ENCODE measurements at places on chromosomes 7 and 10.

GRCh38 chr7:17822547-17823173 is 117.6 kb downstream of the SNX13 start:
- no peak overlapping the region for H3K27ac ChIP-seq
- no peak for DNase-seq
- H3K27me3 ChIP-seq = no peaks in the 10 kb centered on the region
- no peak overlapping the region for H3K4me3 ChIP-seq
- H3K36me3 ChIP-seq = no peaks in the 10 kb centered on the region

- DNase-seq = no peak
- H3K36me3 ChIP-seq = no peaks in the 10 kb centered on the region
- peaks cover 3% of the 10 kb centered on the region for H3K27me3 ChIP-seq
- no peak overlapping the region for H3K4me3 ChIP-seq
- peaks cover 3% of the 10 kb centered on the region for H3K4me1 ChIP-seq
These were observed 43.3 kb downstream of the C10orf120 start for GRCh38 chr10:122656308-122656705.

- peaks cover 20% of the 10 kb centered on the region for H3K4me1 ChIP-seq
- DNase-seq = no peak
- peaks cover 13% of the 10 kb centered on the region for H3K27me3 ChIP-seq
- H3K4me3 ChIP-seq = no peak overlapping the region
- no peak overlapping the region for H3K27ac ChIP-seq
These were observed 20.0 kb upstream of the PARP12 start for GRCh38 chr7:140082770-140083169.

- no peak for DNase-seq
- no peak overlapping the region for H3K4me3 ChIP-seq
- H3K36me3 ChIP-seq = no peaks in the 10 kb centered on the region
- H3K27me3 ChIP-seq = no peaks in the 10 kb centered on the region
These were observed 67.3 kb upstream of the PFKP start for GRCh38 chr10:3000048-3000447.

DNA sequence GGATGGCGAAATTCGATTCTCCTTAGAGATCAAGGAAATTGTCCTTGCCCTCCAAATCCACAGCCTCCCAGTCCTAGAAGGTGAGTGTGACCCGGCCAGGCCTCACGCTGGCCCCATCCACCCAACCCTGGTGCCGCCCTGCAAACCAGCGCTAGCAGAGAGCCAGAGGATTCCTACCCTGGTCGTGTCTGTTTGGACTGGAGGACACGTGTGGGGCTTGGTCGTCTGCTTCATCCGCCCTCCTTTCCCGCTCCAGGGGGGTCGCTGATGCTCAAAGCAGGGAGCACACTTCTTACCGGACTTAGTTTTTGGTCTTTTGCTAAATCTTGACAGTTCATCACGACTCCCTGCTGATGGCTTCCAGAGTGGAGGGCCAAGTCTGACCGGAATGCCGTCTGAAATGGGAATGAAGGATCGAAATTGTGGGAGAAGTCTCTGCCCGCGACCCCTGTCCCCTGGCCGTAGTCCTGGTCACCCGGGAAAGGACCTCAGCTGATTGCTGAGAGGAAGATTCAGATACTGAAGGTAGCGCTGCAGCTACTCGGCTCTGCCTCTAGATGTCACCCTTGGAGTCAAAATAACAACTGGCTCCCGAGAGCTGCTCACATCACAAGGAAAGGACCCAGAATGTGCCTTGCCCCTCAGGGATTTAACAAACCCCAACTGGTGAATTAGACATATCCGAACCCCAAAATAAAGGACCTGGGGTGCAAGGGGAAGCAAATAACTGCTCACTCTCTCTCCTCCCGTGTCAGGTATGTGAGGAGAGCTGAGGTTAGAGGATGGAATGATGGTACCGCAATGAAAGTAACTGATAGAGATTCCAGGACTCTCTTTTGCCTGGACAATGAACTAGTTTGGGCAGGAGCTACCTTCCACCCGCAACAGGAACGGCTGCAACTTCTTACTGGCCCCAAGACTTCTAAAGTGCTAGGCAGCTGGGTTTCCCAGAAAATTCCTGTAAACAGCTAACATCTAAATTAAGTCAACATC is 23.5 kb upstream of the ORC5 start:
- DNase-seq = peak; percentile 46
- no peaks in the 10 kb centered on the region for H3K4me1 ChIP-seq
- H3K36me3 ChIP-seq = no peaks in the 10 kb centered on the region
- H3K4me3 ChIP-seq = no peak overlapping the region

DNA sequence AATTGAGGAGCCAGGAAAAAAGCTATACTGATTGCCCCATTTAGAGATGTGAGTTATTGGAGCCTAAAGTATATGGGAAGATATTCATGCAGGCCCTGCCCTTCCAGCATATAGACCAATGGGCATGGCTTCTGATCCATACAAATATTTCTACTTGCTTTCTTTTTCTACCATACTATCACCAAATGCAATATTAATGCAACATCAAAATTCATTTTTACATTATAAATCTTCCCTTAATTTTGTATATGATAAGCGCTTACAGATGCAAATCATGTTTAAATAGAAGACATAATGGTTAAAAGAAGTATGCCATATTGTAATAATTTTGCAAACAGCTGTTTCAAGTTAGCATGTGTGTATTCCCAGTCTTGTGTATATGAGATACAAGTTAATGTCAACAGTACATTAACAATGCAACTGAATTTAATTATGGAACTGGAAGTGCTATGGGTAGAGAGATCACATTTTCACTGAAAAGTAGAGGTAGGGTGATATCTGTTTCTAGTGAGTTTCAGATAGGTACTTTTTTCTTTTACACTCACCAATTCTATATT is 24.6 kb upstream of the WNT16 start:
- no peaks in the 10 kb centered on the region for H3K36me3 ChIP-seq
- no peak overlapping the region for H3K4me3 ChIP-seq
- no peaks in the 10 kb centered on the region for H3K27me3 ChIP-seq
- DNase-seq = no peak
- peaks cover 11% of the 10 kb centered on the region for H3K4me1 ChIP-seq
- H3K27ac ChIP-seq = no peak overlapping the region

GRCh38 chr7:148698007-148698396 is 701 bp upstream of the CUL1 start:
- H3K27ac ChIP-seq = peak overlapping the region; percentile 84
- peak overlapping the region; percentile 90 for H3K4me3 ChIP-seq
- DNase-seq = no peak
- peaks cover 47% of the 10 kb centered on the region for H3K4me1 ChIP-seq
- H3K36me3 ChIP-seq = peaks cover 7% of the 10 kb centered on the region

GRCh38 chr10:48604991-48605508 is at the start of gene ARHGAP22:
Gene ARHGAP22 (minus strand): TSS chr10:48605073. CDS start chr10:48604796, 277 bp downstream.
- peak; percentile 26 for DNase-seq
- H3K4me3 ChIP-seq = no peak within 1 kb of the TSS
- peaks cover 5% of the 10 kb centered on the region for H3K27me3 ChIP-seq
- H3K27ac ChIP-seq = no peak within 1 kb of the TSS
- H3K4me1 ChIP-seq = peaks cover 8% of the 10 kb centered on the region

DNA sequence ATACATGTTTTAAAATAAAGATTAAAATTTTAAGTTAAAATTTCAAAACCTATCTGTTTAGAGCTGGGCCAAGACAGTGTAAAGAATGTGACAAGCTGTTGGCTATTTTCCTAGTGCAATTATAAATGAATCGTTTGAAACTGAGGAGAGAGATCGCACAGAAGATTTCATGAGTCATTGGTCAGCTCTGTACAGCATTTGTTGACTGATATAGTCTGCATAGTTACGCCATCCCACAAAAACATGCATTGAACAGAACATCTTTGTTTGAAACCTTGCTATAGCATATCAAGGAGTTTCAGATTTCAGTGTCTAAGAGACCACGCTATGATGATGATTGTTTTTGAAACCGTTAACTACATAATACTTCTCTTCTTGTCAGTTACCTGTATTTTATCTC is 1.3 kb upstream of the C10orf67 start:
- H3K27me3 ChIP-seq = peaks cover 1% of the 10 kb centered on the region
- H3K27ac ChIP-seq = no peak overlapping the region
- peaks cover 4% of the 10 kb centered on the region for H3K4me1 ChIP-seq
- H3K36me3 ChIP-seq = no peaks in the 10 kb centered on the region
- DNase-seq = no peak

DNA sequence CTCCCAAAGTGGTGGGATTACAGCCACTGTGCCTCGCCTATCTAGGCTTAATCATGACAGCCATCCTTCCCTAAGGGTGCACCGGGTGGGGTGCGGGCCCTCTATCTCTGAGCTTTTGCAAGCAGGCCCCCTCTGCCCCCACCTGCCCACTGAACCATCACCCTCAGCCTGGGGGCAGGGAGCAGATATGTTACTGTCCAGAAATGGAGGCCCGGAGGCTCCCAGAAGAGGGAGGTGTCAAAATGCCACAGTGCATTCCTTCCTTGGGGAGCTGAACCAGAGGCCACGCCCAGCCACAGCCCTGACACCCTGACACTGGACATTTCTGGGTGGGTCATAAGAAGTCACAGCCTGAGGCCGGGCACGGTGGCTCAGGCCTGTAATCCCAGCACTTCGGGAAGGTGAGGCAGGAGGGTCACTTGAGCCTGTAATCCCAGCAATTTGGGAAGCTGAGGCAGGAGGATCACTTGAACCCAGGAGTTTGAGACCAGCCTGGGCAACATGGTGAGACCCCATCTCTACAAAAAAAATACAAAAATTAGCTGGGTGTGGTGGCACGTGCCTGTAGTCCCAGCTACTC is 129.8 kb upstream of the TNRC18 start:
- H3K27ac ChIP-seq = no peak overlapping the region
- H3K4me1 ChIP-seq = peaks cover 6% of the 10 kb centered on the region
- no peak for DNase-seq
- H3K27me3 ChIP-seq = peaks cover 5% of the 10 kb centered on the region

- H3K4me1 ChIP-seq = peaks cover 18% of the 10 kb centered on the region
- no peak overlapping the region for H3K27ac ChIP-seq
- peak overlapping the region; percentile 92 for H3K4me3 ChIP-seq
- H3K27me3 ChIP-seq = peaks cover 12% of the 10 kb centered on the region
- H3K36me3 ChIP-seq = peaks cover 8% of the 10 kb centered on the region
These were observed 276.1 kb upstream of the NEBL start for GRCh38 chr10:21172930-21173801.

- peaks cover 4% of the 10 kb centered on the region for H3K27me3 ChIP-seq
- no peak overlapping the region for H3K27ac ChIP-seq
- DNase-seq = peak; percentile 55
- no peaks in the 10 kb centered on the region for H3K4me1 ChIP-seq
These were observed 26.2 kb upstream of the RASGEF1A start for GRCh38 chr10:43292755-43293676.

DNA sequence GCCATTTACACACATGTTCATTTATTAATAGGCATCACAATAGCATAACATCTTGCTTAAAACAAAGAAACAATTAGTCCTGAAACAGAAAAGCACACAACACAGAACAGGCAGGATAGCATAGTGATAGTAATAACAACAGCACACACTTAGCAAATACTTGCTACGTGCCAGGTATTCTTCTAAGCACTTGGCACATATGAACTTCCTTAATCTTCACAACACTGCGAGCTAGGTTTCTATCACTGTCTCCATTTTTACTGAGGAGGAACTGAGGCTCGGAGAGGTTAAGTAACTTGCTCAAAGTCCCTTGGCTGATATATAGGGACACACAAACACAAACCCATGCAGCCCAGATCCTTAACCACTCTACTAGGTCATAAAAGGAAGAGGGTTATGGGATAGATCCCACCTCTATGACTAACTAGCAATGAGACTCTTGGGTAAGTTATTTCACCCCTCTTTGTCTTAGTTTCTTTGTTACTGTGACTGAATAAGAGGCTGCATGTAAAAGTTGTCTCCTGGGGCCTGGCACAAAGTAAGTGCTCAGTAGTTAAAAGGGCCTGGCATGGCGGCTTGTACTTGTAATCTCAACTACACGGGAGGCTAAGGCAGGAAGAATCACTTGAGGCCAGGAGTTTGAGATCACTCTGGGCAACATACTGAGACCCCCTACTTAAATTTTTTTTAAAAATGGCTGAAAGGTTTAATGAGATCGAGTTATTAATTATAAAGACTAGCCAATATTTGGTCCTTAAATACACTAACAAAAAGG is 181.0 kb upstream of the RHOBTB1 start:
- H3K4me3 ChIP-seq = no peak overlapping the region
- H3K4me1 ChIP-seq = peaks cover 13% of the 10 kb centered on the region
- H3K27me3 ChIP-seq = peaks cover 1% of the 10 kb centered on the region
- H3K27ac ChIP-seq = no peak overlapping the region

DNA sequence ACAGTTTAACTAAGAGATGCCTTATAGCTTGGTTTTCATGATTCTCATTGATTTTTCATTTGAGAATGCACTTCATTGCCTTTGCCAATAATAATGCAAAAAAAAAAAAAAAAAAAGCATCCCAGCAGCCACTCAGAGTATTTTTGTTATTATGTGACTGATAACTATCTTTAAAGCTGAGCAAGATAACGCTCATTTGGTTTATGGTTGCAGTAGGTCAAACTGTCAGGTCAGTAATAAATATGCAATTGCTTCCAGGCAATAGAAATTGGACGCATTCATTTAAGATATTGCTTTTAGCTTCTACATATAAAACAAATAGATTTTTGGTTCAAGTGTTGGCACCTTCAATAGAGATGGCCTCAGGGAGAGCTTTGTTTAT is 215.1 kb downstream of the PRPF18 start:
- peaks cover 3% of the 10 kb centered on the region for H3K27me3 ChIP-seq
- peaks cover 3% of the 10 kb centered on the region for H3K36me3 ChIP-seq
- H3K27ac ChIP-seq = no peak overlapping the region
- H3K4me1 ChIP-seq = peaks cover 13% of the 10 kb centered on the region
- no peak overlapping the region for H3K4me3 ChIP-seq

DNA sequence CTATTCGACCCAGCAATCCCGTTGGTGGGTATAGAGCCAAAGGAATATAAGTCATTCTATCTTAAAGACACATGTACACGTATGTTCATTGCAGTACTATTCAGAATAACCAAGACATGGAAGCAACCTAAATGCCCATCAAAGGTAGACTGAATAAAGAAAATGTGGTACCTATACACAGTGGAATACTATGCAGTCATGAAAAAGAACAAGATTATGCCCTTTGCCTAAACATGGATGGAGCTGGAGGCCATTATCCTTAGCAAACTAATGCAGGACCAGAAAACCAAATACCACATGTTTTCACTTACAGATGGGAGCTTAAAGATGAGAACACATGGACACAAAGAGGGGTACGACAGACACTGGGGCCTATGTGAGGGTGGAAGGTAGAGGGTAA is 845.3 kb downstream of the TYW1 start:
- H3K4me3 ChIP-seq = no peak overlapping the region
- no peak overlapping the region for H3K27ac ChIP-seq

DNA sequence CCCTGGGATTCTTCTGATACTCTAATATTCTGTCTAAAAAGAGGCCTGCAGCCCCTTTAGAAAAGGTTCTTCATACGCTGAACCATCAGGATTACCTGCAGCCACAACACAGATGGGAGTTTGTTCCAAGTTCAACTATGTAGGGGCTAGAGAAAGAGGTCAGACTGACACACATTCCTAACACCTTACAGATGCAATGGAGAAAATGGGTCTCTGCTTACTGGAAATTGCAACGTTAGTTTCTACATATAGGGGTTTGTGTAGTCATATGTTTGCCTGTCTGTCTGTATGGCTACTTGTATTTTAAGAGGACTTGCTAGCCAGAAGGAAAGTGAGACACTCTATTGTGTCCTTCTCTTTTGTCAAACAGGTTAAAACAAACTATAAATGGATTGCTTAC is 618.5 kb downstream of the INHBA start:
- peaks cover 6% of the 10 kb centered on the region for H3K4me1 ChIP-seq
- no peak overlapping the region for H3K27ac ChIP-seq
- DNase-seq = no peak
- no peak overlapping the region for H3K4me3 ChIP-seq
- no peaks in the 10 kb centered on the region for H3K27me3 ChIP-seq
- H3K36me3 ChIP-seq = no peaks in the 10 kb centered on the region

GRCh38 chr7:85423209-85423895 is 236.5 kb upstream of the SEMA3D start:
- H3K27ac ChIP-seq = no peak overlapping the region
- H3K4me3 ChIP-seq = no peak overlapping the region
- no peak for DNase-seq
- no peaks in the 10 kb centered on the region for H3K36me3 ChIP-seq
- H3K27me3 ChIP-seq = no peaks in the 10 kb centered on the region

All from endothelial cell (in vitro differentiated cells).